ENCODE measurements at places on chromosomes 13 and 19. TPM values are rescaled to one million over a fixed set of nuclear protein-coding genes. Genes with fewer than 3 reads are reported as not detected.

Gene ZNF793
- 38.0 TPM for polyA plus RNA-seq

Gene FAM124A
- 4.8 TPM for polyA plus RNA-seq

Gene RAB3A
- 3.8 TPM for polyA plus RNA-seq

Gene SHISA7
- polyA plus RNA-seq = 0.20 TPM
